ENCODE measurements at places on chromosomes 4 and X.
A peak's percentile ranks its signal among the peaks of the same experiment; 100 is the strongest.

DNA sequence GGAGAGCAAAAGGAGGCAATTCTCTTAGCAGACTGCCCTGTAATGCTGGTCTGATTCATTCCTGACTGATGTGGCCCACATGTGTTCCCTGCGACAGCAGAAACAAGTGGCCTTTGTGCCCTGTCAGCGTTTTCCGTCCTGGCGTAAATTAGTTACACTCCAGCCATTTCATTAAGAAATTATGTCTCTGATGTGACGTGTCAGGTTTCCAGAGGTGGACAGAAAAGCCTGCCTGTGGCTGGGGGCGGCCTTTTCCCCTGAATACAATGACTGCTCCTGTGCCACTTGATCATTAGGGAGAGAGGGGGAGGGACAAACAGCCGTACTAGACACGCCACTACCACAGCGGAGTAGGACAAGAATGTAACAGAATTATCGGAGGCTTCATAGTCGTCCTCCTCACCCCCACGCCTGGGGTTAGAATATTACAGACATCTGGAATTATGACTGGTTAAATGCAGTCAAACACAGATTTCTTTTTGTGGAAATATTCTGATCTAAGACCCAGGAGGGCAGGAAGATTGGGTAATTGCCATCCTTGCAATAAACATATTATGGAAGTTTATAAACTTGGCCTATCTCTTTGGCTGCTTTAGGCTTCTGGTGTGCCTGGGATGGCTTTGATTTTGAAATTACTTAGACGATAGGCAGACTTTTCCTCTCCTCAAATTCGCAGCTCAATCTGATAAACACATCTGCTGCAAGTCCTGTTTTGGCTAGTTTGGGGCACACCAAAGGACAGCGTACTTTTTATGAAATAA, 146.2 kb upstream of the BCOR start:
- no peak for DNase-seq

GRCh38 chr4:164408831-164409230, 345.1 kb upstream of the SMIM31 start:
- DNase-seq: no peak

GRCh38 chrX:31894152-31894551, 822.3 kb upstream of the FTHL17 start:
- DNase-seq: no peak

- no peak for DNase-seq
Observed at GRCh38 chrX:118520216-118521206, 24.9 kb downstream of the DOCK11 start.

DNA sequence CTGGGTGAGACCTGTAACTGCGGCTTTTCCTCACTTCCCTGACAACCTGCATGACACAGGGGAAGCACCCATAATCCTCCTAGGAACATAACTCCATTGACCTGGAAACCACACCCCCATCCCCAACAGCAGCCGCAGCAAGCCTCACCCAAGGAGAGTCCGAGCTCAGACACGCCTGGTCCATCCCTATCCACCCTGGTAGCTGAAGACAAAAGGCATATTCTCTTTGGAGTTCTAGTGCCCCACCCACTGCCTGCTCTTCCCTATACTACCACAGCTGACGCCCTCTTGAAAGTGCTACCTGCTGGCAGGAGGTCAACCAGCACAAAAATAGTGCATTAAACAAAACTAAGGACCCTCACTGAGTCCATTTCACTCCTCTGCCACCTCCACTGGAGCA, 1080.9 kb upstream of the IGFBP7 start:
- no peak for DNase-seq

DNA sequence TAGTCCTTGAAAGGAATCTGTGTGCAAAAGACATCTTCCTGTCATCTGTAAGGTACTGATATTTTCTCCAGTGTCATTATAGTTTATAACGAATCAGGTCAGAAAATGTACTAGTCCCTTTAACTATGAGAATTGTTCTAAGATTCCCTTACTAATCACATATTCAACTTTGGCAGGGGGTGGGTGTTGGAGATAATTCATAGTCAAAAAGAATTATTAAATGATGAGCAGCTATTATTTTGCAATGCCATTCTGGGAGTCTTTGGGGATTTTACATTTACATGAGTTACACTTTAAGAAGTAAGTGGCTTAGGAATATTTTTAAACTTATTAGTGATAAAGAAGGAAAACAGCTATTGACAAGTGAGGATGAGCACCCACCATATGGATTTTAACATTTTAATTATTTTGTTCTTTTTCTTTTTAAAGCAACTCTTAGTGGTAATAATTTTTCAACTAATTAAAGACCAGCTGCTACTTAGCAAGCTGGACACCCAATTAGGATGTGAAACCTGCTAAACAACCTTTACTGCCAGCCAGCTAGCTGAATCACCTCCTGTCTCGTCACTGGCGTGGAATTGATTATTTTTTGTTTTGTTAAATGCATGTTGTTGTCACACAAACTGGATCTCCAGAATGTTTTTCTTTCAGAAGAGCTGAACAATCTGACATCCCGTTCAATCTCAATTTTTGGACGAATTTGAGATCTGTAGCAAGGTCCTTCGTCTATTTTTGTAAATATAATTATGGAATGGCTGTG, 219.2 kb downstream of the ARAP2 start:
- DNase-seq: no peak

DNA sequence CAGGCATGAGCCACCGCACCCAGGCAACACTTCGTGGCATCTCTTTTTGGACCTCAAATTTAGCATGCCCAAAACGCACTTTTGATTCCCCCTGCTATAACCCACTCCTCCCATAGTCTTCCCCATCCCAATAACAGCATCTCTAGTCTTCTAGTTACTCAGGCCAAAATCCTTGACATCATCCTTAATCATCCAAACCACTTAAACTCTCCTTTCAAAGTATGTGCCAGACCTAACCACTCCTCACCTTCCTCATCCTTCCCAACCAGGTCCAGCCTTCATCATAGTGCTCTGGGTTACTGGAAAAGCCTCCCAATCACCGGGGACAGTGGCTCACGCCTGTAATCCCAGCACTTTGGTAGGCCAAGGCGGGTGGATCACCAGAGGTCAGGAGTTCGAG, 41.9 kb downstream of the AFAP1 start:
- no peak for DNase-seq

- DNase-seq: no peak
Observed at GRCh38 chrX:13048280-13048679, 3.9 kb upstream of the FAM9C start.

GRCh38 chr4:5636766-5637670, 71.3 kb downstream of the EVC2 start:
- no peak for DNase-seq

- DNase-seq: no peak
Observed at GRCh38 chr4:134024251-134024650, 177.3 kb downstream of the PABPC4L start.

DNA sequence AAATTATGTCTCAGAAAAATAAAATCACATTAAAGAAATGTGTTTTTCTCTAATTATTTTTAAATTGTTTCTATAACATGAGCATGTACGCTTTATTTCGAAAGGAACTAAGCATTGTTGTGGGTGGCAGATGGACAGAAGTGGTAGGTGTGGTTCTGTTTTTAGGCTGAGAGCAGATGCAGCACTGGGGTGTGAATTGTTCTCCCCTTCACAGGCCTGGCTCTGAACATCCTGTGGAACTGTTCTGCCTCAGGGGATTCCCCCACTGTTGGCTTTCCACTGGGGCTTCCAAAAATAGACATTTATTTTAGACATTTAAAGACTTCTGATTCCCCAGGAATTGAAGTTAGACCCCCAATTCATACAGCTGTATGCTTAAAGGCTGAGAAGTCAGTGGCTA, 41.9 kb upstream of the PDHA2 start:
- DNase-seq: no peak

DNA sequence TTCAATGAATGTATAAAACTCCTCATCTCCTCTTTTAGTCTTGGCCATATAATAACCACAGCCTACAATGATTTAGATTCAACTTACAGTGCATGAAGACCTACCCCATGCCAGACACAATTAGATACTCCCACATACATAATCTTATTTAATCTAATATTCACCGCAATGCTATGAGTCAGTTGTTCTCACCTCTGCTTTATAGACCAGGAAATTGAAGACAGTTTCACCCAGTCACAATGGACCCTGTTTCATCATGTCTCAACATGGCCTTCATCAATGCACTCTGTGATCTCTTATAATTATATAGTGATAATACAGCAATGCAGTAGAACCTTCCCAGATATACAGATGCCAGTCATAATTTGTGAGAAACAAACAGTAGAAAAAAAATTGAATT, 148.6 kb downstream of the PARM1 start:
- DNase-seq: no peak

- DNase-seq: no peak
Observed at GRCh38 chrX:24117258-24117657, 32.3 kb upstream of the ZFX start.

DNA sequence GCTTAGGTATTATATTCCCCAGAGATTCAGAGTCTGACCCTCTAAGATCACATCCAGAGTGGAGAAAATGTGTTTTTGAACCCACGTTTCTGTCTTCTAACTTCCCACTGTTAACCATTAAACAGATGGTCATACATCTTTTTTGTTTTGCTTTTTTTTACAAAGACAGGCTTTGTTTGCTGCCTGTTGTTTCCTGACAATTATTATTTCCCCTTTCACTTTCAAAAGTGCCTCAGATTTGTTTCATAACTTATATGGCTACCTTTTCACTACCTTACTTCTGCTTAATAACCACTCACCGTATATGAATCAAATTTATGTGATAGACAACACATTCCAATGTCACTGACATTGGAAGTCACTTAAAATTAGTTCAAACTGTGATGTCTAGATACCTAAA, 142.2 kb downstream of the HS3ST1 start:
- DNase-seq: no peak

DNA sequence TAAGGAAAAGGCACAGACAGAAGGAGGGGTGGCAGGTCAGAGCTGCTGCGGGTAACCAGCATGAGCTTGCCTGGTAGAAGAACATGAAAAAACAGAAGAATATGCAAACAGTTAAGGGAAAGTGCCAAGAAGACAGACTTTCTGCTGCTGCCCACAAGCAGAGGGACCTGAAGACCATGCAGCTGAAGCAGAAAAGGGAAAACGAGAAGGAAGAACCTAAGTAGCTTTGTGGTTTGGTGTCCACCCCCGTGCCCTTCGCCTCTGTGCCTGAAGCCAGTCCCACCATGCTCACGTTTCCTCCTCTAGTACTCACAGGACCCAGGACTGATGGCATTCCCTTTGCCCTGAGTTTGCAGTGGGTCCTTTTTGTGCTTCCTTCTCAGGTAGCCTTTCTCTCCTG, 62.8 kb downstream of the UBA6 start:
- DNase-seq: no peak

- DNase-seq: no peak
Observed at GRCh38 chrX:20595928-20596575, 329.3 kb upstream of the RPS6KA3 start.

DNA sequence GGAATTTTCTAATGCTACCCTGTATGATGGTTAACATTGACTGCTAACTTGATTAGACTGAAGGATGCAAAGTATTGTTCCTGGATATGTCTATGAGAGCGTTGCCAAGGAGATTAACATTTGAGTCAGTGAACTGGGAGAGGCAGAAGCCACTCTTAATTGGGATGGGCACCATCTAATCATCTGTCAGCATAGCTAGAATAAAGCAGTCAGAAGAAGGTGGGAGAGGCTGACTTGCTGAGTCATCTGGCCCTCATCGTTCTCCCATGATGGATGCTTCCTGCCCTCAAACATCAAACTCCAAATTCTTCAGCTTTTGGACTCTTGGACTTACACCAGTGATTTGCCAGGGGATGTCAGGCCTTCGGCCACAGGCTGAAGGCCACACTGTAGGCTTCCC, 878.5 kb downstream of the PCDH7 start:
- no peak for DNase-seq

DNA sequence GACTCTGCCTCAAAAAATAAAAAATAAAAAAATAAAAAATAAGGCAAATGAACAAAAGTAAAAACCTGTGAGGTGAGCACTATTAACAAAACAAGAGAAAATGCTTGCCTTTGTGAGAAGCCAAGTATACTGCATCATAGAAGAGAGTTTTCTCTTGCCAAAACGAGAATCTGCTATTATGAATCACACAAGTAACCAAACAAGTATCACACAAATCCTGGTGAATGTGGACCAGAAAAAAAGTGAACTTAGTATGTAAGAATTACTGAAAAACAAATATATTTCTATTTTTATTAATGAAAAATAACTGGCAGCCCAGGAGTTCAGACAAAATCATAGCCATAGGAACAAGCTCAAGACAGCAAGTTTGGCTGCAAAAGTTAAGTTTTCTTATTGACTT, 193.5 kb downstream of the PDGFC start:
- no peak for DNase-seq

GRCh38 chr4:90127223-90127705, at the start of gene CCSER1:
CCSER1 (plus strand) TSS chr4:90127394.
- peak; percentile 67 for DNase-seq

DNA sequence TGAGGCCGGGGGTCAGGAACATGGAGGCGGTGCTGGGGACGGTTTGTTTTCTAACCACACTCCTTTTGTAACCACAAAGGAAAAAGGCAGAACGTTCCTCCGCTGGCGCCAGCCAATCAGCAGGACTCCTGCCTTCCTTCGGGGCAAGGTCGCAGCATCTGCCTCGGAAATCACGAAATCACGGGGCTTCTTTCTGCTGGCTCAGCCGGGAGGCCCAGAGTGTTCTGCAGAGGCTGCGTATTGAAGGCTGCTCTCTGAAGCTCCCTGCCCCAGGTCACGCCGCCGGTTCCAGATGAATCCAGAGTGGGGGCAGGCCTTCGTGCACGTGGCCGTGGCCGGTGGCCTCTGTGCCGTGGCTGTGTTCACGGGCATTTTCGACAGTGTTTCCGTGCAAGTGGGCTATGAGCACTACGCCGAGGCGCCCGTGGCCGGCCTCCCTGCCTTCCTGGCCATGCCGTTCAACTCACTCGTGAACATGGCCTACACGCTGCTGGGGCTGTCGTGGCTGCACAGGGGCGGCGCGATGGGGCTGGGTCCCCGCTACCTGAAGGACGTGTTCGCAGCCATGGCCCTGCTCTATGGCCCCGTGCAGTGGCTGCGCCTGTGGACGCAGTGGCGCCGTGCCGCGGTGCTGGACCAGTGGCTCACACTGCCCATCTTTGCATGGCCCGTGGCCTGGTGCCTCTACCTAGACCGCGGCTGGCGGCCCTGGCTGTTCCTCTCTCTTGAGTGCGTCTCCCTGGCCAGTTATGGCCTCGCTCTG, 9.4 kb downstream of the TMEM187 start:
- DNase-seq: no peak

- no peak for DNase-seq
Observed at GRCh38 chr4:147768113-147768512, 36.2 kb downstream of the ARHGAP10 start.

DNA sequence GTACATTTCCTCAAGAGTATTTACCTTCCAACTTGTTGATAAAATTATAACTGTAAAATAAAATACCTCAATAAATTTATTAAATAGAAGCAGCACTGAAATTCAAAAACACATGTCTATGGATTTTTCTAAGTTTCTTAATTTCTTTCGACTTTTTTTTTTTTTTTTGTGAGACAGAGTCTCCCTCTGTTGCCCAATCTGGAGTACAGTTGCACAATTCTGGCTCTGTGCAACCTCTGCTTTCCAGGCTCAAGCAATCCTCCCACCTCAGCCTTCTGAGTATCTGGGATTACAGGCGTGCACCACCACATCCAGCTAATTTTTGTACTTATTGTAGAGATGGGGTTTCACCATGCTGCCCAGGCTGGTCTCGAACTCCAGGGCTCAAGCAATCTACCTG, 79.8 kb downstream of the IQCM start:
- DNase-seq: no peak

- no peak for DNase-seq
Observed at GRCh38 chr4:39066371-39066770, 4.3 kb downstream of the KLHL5 start.

- peak; percentile 12 for DNase-seq
Observed at GRCh38 chrX:128975745-128976144, 547.5 kb downstream of the SMARCA1 start.

- no peak for DNase-seq
Observed at GRCh38 chr4:119971431-119972084, 95.1 kb downstream of the MAD2L1 start.

Data from NCI-H2029 treated with DMSO at 0.1 percent for 48 hours (cell line).